ENCODE measurements at places on chromosomes 3 and 15.

DNA sequence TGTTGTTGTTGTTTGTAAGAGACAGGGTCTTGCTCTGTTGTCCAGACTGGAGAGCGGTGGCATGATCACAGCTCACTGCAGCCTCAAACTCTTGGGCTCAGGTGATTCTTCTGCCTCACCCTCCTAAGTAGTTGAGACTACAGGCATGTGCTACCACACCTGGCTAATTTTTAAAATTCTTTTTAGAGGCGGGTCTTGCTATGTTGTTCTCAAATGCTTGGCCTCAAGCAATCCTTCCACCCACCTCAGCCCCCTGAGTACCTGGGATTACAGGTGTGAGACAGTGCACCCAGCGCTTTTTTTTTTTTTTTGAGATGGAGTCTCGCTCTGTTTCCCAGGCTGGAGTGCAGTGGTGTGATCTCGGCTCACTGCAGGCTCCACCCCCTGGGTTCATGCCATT is 46.7 kb downstream of the TMOD3 start:
- no peak for DNase-seq

- no peak for DNase-seq
Measured at GRCh38 chr3:61664105-61664482, 102.7 kb downstream of the PTPRG start.

DNA sequence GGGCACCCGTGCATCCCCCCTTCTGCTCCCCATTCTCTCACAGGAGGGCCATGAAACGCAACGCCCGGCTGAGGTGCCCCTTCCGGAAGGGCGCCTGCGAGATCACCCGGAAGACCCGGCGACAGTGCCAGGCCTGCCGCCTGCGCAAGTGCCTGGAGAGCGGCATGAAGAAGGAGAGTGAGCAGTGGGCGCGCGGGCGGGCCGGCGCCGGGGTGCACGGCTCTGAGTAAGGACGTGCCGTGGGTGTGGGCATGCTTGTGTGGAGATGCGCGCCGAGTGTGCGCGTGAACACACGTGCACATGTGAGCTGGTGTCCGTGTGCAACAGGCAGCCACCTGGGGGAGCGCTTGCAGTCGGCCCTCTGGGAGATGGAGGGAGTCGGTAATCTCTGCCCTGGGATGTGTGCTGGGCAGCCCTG is 28.1 kb downstream of the NR1I2 start:
- peak; percentile 69 for DNase-seq

DNA sequence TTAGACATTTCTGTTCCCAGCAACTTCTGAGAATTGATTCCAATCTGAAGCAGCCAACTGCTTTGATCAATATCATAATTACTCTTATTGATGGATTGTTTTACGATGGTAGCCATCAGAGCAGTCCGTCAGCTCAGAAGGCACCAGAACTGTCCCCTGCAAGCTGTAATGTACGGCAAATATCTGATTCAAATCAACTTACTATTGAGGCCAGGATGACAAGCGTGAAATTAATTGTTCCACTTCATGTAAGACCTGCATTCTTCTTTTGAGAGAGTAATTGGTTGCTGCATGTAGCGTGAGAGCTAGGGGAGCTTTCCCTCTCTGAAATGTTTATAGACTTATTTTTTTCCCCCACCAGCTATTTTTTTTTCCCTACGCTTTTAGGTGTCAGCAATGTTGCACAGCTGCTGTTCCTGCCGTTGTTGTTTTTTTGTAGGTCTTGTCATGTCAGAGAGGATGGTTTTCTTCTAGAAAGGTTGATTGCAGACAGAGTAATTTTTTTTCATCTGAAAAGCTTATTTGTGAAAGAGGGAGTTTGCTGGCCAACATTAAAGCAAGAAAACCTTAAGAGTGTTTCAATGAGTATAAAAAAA is 134.9 kb downstream of the CACNA2D3 start:
- DNase-seq: no peak

- DNase-seq: no peak
Measured at GRCh38 chr3:101998256-101998926, 149.1 kb downstream of the NFKBIZ start.

DNA sequence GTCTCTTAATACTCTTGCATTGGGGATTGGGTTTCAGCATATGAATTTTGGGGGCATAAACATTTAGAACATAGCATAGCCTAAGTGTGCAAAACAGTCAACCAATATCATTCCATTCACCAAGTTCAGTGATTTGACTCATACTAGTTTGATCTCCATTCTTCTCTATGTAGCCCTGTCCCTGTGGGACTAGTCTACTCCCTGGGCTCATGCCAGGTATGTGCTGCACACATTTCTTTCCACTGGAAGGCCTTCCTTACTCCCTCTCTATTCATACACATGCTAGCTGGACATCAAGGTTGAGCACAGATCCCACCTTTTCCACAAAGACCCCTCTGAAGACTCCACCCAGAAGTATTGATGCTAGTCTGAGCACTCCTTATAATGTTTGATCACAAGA is 5.1 kb downstream of the ZDHHC23 start:
- DNase-seq: no peak

DNA sequence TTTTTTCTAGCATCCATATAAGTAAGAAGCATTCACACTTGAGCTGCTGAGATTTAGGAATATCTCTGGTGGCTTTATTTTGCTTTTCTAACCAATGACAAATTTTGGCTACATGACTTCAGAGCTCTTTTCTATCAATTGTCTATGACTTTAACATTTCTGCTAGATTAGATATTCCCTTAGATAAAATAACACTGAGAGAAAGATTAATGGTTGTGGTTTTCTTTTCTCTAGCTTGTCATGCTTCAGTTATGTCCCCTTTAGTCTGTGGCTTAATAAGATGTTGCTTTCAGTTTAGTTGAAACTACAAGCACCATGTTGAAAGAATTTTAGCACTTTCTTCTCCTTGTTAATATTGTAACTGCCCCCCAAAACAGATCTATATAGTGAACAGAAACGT is 665.6 kb upstream of the CCDC54 start:
- no peak for DNase-seq

DNA sequence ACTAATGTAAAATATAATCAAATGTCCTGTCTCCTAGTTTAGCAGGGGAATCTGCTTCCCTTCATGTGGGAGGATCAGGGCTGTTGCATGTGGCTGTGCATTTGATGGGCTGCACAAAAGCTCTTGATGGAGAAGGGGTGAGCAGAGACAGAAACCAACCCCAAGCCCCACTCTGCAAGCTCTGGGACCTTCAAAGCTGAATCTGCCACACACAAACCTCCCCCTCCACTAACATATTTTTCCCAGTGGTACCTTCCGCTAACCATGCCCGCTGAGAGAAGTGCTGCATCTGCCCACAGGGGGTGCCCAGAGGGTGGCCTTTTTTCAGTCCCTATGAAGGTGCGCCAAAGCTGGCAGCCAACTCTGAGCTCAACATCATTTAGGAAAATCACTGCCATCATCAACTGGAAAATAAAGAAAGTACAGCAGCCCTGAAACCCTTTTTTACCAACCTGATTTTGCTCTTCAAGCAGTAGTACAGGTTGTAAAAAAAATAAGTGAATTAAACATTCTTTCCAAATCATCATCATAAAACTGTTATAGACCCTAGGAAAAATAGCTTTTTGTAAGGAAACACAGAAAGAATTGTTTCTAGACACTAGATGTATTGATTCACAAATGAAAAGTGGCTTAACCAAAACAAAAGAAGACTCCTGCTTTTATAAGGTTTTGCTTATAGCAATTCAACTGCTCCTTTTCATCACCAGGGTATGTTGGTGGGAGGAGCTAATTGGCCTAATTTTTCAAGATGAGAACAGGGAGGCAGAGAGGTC is 97.0 kb downstream of the HHLA2 start:
- DNase-seq: no peak

GRCh38 chr3:119408243-119408950 is 55.0 kb downstream of the TMEM39A start:
- DNase-seq: no peak

- DNase-seq: no peak
Measured at GRCh38 chr3:43256714-43257461, 29.5 kb upstream of the SNRK start.

GRCh38 chr3:56613016-56613415 is 56.0 kb downstream of the CCDC66 start:
- no peak for DNase-seq

- peak; percentile 70 for DNase-seq
Measured at GRCh38 chr3:44648564-44649229, at the start of gene ZNF35. ZNF35 (plus strand) TSS chr3:44648732; CDS start chr3:44651068, 2,336 bp downstream.

GRCh38 chr3:28122227-28122626 is 119.2 kb upstream of the CMC1 start:
- no peak for DNase-seq

GRCh38 chr3:30193625-30194044 is 412.8 kb upstream of the TGFBR2 start:
- DNase-seq: no peak

DNA sequence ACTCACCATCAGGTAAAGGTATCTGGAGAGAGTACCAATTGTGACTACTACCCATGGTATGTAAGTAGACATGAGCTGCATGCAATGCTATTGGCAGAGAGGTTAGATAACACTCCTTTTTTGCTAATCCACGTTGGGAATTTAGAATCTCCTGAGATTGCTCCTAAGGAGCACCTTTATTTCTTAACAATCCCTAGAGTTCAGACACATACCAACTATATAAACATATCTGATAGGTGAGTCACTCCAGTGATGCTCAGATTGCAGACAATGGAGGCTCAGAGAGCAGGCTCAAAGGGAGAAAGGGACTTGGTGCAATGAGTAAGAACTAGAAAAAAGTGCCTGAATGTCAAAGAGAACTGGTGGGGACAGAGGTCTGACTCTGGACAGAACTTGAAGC is 47.0 kb upstream of the LRRFIP2 start:
- no peak for DNase-seq

- no peak for DNase-seq
Measured at GRCh38 chr3:144770915-144771351, 799.3 kb downstream of the DIPK2A start.

GRCh38 chr15:39852250-39852649 is 67.8 kb downstream of the GPR176 start:
- no peak for DNase-seq

- DNase-seq: no peak
Measured at GRCh38 chr3:101279765-101280385, 40.5 kb downstream of the IMPG2 start.

DNA sequence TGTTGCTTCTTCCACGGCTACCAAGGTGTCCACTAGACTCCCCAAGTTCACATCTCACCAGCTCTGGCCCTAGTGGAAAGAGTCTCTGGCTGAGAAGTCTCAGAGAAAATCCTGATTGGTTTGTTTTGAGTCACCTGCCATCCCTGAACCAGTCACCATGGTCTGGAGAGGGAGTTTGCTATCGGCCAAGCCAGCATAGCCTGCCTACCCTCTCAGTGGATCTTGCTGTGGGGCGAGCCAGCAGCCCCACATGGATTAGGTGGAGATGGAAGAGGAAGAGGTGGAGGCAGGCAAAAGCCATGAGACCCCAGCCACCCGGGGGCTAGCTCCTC is 48.1 kb upstream of the FLNB start:
- no peak for DNase-seq

DNA sequence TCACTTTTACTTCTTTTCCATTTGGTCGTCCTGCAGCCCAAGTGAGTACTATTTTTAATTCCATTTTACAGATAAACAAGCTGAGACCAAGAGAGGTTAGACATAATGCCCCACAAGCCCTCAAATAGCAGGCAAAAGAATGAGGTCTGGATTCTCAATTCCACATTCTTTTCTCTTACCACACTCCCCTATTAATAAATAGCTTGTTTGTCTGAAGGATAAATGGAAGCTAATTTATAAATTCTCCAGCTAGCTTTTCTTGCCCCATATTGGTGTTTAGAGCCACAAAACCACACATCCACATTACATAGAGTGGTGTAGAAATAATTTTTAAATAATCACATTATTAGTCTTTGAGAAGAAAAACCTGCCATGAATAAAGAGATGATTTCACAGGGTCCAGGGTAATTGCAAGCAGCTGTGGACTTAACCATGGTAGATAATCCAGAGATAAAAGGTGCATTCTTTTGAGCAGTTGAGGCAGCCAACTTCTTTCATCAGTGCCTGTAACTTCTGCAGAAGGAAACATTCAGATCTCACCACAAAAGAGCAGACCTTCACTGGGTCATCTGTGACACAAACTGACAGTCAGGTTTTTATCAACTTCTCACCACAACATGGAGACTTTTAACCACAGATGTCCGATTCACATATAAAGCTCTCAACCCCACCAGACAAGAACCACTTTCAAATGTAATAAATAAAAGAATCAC is 313.4 kb upstream of the STT3B start:
- DNase-seq: no peak

GRCh38 chr3:49671291-49672288 is 2.6 kb upstream of the APEH start:
- DNase-seq: peak; percentile 77

DNA sequence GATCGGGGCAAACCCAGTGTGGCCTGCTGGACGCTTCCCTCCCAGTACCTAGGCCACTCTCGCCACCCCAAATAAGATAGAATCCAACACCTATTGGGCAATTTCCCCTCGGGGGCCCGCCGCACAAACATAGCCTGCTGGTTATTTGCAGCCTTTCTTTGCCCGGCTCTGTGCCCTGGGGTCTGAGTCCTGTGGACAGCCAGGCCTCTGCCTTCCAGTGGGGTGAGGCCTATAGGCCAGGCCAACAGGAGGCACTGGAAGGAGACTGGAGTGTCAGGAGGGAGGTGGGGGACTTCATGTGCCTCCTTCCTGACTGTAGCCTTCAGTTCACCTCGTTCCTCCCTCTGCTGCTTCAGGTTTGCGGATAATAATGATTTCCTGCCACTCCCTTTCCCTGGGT is 47.4 kb upstream of the LDHAL6B start:
- no peak for DNase-seq

DNA sequence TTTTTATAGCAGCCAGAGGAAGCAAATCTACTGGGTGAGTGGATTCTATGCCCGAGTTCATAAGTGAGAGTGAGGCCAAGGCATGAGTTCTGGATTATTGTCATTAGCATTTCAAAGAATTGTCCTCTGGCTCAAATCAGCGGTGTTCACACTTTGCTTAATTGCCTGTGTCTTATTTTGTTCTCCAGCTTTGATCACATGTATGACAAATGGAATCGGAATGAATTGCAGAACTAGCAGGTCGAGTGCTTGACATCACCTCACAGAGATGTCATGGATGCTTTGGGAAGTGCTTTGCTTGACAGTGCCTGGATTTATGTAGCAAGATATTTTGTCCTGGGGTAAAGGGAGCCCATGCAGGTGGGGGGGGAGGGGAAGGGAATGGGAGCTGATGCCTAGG is 68.0 kb downstream of the SH3GL3 start:
- no peak for DNase-seq

DNA sequence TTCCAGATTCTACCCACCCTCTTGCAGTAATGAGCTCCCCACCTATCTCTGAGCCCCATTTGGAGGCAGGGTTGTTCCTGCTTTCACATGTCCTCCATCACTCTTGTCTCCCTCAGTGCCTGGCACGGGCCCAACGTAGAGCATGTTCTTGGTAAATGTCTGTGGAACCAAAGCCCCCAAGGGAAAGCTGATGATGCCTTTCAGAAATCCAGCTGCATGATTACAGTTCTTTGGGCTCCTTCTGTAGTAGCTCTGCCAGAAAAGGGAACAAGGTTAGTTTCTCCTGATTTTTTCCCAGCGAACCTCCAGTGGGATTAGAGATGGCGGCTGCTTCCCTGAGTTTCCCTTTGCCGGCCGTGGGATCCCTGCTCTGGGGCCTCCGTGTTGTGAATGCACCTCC is 39.3 kb downstream of the CGNL1 start:
- DNase-seq: no peak
